ENCODE measurements at places on chromosomes 2 and 18.

DNA sequence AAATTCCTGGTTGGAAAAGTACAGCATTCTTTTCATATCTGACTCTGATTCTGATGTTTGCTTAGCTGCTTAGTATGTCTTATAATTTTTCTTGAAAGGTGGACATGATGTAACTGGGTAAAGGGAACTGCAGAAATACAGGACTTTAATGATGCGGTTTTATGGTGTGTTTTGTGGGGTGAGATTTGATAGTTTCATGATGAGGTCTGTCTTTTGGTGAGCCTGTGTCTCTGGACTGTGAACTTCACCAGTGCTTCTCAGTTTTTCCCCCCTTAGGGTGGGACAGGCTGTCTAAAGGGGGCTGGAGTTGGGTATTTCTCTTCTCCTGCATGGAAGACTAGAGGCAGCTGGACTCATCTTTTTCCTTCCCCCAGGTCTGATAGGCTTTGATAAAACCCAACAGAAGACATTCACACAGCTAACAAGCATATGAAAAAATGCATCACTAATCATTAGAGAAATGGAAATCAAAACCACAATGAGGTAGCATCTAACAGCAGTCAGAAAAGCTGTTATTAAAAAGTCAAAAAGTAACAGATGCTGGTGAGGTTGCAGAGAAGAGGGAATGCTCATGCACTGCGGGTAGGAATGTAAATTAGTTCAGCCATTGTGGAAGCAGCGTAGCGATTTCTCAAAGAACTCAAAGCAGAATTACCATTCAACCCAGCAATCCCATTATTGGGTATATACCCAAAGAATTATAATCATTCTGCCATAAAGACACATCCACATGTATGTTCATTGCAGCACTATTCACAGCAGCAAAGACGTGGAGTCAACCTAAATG, 77.6 kb downstream of the EPC2 start:
- no peak for DNase-seq

- no peak for DNase-seq
These were observed 6.9 kb upstream of the CTIF start for GRCh38 chr18:48531908-48532307.

DNA sequence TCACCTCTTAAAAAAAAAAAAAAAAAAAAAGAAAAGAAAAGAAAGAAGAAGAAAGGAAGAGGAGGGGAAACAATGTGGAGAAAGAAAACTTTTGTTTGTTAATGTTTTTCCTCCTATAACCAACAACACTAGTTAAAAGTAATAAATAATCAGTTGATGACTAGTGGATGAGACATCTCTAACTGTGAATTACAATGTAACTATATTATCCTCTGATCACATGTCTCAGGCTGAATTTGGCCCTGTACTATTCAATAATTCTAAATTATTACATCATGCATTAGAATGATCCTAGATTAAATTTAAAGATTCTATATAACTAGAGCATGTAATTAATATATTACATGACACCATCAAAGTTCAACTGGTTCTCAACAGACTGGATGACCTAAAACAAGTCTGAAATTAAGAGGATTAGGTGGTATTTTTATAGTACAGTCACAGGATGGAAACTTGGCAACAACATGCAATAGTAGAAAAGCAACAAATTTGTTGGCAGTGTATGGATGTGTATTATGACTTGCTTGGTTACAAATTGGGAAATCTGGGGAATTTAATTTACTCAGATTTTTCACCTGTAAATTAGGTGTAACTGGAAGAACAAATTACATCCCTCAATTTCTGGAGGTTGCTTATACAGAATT, 269.3 kb upstream of the SETBP1 start:
- DNase-seq: no peak

DNA sequence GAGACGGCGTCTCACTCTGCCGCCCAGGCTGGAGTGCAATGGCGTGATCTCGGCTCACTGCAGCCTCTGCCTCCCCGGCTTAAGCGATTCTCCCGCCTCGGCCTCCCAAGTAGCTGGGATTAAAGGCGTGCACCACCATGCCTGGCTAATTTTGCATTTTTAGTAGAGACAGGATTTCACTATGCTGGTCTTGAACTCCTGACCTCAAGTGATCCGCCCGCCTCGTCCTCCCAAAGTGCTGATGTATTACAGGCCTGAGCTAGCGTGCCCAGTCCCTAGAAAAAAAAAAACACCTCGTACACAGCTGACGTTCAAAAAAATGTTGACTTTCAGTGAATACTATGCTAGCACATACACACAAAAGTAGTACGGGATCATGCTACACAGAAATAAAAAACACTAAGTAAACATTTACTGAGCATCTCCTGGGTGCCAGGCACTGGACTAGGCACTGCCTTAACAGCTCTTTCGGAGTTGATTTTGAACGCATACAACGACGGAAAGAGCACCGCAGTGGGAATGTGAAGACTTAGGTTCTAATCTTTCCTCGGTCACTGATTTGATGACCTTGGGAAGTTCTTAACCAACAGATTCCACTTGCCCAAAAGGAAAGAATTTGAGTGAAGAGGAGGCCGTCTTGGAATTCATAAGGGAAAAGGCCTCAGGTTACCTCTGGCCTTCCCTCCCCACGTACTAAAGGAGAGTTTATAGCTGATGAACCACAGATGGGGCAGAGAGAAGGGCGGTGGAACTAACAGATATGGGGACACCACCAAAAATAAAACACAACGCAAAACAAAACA, 1.1 kb downstream of the DNAJC27 start:
- DNase-seq: no peak

GRCh38 chr2:10129490-10129889, 7.0 kb downstream of the RRM2 start:
- no peak for DNase-seq

- no peak for DNase-seq
These were observed 7.0 kb downstream of the USP34 start for GRCh38 chr2:61463769-61464475.

GRCh38 chr2:227443889-227444568, 27.9 kb upstream of the AGFG1 start:
- no peak for DNase-seq

- DNase-seq: no peak
These were observed 19.1 kb downstream of the MSH2 start for GRCh38 chr2:47422016-47422415.

- no peak for DNase-seq
These were observed 1.4 kb upstream of the CCDC85A start for GRCh38 chr2:56182420-56182819.

DNA sequence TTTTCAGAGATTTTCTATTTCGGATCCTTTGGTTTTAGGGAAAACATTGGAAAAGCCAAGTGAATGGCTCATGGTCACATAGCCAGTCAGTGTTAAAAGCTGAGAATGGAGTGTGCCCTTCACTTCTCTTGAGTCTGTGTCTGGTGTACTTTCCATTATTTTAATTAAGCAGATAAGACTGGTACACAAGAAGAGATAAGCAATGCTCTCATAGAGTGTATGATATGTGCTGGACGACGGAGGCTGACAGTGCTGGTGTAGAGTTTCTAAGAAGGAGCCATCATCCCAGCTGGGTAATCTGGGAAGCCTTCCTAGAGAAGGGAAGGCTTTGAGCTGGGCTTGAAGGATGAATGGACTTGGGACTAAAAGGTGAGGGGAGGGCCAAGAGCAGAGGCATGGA, 93.3 kb downstream of the SPTBN1 start:
- no peak for DNase-seq

- DNase-seq: no peak
These were observed 442.3 kb downstream of the GRB14 start for GRCh38 chr2:164178835-164179465.

- no peak for DNase-seq
These were observed 12.6 kb downstream of the ZNF804A start for GRCh38 chr2:184610891-184611290.

- no peak for DNase-seq
These were observed 377.4 kb downstream of the RPRM start for GRCh38 chr2:153101187-153101586.

DNA sequence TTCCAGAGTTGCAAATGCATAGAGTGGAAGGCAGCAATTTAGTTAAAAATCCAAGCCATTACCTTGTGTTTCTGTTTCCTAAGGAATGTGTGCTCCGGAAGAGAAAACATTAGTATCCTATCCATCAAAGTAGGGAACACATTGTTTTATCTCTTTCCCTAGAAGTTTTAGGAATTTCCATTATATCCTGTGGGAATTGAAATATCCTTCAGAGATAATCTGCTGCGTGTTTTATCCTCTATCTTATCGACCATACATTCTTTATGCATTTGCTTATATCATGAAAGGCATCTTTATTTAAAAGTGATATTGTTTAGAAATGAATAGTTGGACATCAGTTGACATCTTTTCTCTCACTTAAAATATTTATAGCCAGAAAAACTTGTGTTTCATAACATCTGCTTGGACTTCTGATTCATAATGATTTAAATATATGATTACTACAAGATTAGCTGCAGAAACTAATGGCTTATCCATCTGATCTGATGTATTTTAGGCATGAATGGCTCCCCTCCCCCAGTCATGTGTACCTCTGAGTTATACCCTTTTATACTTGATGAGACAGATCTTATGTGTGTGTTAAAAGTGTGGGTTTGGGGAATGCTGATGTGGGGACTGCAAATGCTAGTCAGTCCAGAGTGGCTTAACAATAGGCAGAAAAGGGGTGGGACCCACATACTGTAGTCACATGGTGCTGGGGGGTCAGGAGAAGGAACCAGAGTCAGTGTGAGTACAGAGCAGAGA, 136.2 kb upstream of the ARHGAP28 start:
- DNase-seq: no peak

DNA sequence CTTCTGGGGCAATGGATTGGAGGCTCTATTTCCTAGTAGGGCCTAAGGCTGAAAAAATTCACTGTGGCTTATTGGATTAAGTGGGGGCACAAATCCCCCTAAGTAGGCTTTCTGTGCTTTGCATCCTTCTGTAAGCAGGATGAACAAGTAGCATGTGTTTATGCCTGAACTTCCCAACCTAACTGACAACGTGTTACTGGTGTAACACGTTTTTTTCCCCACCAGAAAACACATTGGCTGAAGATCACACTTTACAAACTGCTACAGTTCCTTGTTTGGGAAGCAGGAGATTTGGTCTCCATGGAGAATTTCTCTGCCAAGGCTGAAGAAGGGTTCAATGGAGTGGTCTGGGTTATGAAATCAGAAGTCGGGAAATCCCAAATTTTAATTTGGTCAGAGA, 7.2 kb upstream of the ITGA6 start:
- no peak for DNase-seq

DNA sequence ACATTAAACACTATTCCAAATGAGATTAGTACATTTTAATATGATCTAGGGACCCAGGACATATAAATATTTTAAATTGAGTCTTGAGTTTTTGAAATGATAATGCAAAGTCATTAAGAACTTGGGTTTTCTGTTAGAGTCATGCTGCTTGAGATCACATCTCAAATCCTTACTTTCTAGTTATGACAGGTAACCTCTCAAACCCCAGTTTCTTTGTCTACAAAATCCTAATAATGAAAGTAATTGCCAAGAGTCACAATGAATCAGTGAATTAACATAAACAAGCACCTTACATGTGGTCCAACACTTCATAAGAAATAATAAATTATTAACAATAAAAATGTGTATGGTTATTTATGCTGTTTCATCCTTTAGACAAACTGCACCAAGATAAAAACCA, 607.6 kb downstream of the LRP1B start:
- DNase-seq: no peak
